T-cell (primary cell): ENCODE measurements at places on chromosomes 2 and 18. TPM values are rescaled to one million over a fixed set of nuclear protein-coding genes. Genes with fewer than 3 reads are reported as not detected.

GRCh38 chr18:74370115-74370514 lies 54.5 kb downstream of the C18orf63 start:
- DNase-seq, result no peak
- H3K27ac ChIP-seq, result no peak overlapping the region
- H3K4me3 ChIP-seq, result no peak overlapping the region

DNA sequence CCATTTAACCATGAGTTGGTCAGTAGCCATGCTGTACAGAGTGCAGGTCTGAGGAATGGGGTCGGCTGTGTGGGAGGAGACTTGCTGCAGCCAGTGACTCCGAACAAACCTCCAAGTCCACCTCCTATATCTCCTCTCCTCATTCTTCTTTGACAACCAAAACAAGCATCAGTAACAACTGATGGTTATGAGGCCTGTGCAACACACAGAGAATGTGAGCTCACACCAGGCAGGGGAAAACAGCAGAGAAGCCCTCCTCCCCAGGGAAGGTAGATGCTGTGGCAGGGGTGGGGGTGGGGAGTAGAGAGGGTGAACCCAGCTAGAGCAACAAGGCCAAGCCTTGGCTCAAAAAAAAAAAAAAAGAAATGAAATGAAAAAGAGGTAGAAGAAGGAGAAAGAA lies 12.3 kb upstream of the CNGA3 start:
- H3K4me3 ChIP-seq, result no peak overlapping the region
- no peak for DNase-seq
- H3K36me3 ChIP-seq, result no peaks in the 10 kb centered on the region
- no peaks in the 10 kb centered on the region for H3K4me1 ChIP-seq
- no peak overlapping the region for H3K27ac ChIP-seq

- no peak for DNase-seq
- H3K4me1 ChIP-seq, result no peaks in the 10 kb centered on the region
- no peaks in the 10 kb centered on the region for H3K27me3 ChIP-seq
- H3K36me3 ChIP-seq, result peaks cover 3% of the 10 kb centered on the region
- H3K27ac ChIP-seq, result no peak overlapping the region
Measured at GRCh38 chr2:31973665-31974064, 37.1 kb downstream of the MEMO1 start.

- no peak for DNase-seq
- no peak overlapping the region for H3K27ac ChIP-seq
- H3K27me3 ChIP-seq, result no peaks in the 10 kb centered on the region
- H3K4me1 ChIP-seq, result peaks cover 7% of the 10 kb centered on the region
- no peak overlapping the region for H3K4me3 ChIP-seq
Measured at GRCh38 chr2:234414596-234414995, 82.3 kb downstream of the ARL4C start.

DNA sequence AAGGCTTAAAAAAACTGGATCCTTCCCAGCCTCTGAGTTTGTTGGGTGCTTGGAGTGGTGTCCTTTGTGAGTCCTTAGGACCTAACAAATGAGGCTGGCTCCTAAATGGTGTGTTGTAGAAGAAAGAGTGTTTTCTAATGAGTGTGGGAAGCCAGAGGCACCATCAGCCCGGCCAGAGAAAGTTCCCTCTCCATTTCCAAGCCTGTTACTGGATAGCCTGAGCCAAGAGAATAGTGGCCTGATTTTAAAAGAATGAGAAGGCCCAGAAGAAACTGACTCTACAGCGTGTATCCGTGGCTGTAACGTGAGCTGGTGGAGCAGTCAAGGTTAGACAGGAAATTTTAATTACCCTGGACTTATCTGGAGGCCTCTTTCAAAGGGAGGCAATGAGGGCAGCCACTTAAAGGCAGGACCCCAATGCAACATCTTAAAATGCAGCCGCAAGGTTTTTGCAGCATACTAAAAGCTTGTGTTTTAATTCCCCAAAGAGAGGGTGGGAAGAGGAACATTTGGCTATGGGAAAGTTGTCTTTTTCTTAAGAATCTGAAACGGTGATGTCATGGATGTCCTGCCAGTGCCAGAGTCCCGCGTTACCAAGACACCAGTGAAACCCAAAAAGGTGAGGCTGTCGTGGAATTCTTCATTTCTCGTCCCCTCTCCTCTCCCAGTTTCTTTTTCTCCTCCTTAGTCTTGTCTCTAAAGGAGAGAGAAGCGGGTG lies 4.6 kb downstream of the EFHD1 start:
- peaks cover 2% of the 10 kb centered on the region for H3K4me1 ChIP-seq
- H3K27me3 ChIP-seq, result peaks cover 41% of the 10 kb centered on the region
- DNase-seq, result no peak

- H3K27me3 ChIP-seq, result no peaks in the 10 kb centered on the region
- H3K27ac ChIP-seq, result no peak overlapping the region
- H3K4me3 ChIP-seq, result no peak overlapping the region
- no peaks in the 10 kb centered on the region for H3K36me3 ChIP-seq
Measured at GRCh38 chr18:10100941-10101701, 187.3 kb downstream of the VAPA start.

DNA sequence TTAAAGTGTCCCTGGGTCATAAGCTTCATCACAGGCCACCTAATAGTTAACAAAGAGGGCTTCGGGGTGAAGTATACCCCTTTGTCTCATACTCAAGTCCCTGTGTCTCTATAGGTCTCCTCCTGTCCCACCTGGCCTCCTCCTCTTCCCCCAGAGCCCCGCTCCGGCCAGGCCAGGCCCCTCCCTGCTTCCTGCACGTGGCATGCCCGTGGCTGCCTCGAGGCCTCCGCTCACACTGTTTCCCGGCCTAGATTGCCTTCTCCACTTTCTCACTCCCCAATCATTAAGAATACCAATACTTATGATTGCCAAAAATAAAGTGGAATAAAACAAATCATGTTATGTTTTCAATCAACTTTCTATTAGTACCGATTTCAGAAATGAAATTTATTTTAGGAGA lies 18.8 kb downstream of the SMYD1 start:
- H3K36me3 ChIP-seq, result no peaks in the 10 kb centered on the region
- no peaks in the 10 kb centered on the region for H3K27me3 ChIP-seq
- no peak overlapping the region for H3K27ac ChIP-seq
- no peak for DNase-seq

DNA sequence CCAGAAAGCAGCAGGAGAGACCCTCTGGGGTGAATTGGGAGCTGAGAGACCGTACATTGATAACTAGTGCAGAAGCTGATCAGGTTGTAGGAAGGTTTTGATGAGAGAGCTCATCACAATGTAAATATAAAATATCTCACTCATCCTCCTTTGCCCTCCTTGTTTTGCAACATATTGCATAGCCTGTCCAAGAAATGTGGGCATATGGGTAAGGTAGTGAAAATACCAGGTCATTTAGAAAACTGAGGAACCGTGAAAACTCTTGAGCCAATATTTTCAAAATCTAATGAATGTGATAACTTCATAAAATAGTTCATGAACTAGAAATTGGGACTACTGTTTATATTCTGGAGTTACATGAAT lies 31.4 kb downstream of the C18orf54 start:
- H3K27ac ChIP-seq, result no peak overlapping the region
- peaks cover 7% of the 10 kb centered on the region for H3K27me3 ChIP-seq
- no peak for DNase-seq
- H3K36me3 ChIP-seq, result no peaks in the 10 kb centered on the region

- H3K4me1 ChIP-seq, result no peaks in the 10 kb centered on the region
- H3K4me3 ChIP-seq, result peak within 1 kb of the TSS; percentile 44
- H3K27me3 ChIP-seq, result no peaks in the 10 kb centered on the region
- no peaks in the 10 kb centered on the region for H3K36me3 ChIP-seq
Measured at GRCh38 chr18:26133652-26134051, at the start of gene PSMA8. TSS of gene PSMA8 (plus strand) at chr18:26133869. CDS start at chr18:26133966, 97 bp downstream.

- no peaks in the 10 kb centered on the region for H3K4me1 ChIP-seq
- no peaks in the 10 kb centered on the region for H3K27me3 ChIP-seq
- H3K27ac ChIP-seq, result no peak overlapping the region
- H3K4me3 ChIP-seq, result no peak overlapping the region
- H3K36me3 ChIP-seq, result no peaks in the 10 kb centered on the region
Measured at GRCh38 chr18:77702686-77703085, 453.0 kb downstream of the GALR1 start.

DNA sequence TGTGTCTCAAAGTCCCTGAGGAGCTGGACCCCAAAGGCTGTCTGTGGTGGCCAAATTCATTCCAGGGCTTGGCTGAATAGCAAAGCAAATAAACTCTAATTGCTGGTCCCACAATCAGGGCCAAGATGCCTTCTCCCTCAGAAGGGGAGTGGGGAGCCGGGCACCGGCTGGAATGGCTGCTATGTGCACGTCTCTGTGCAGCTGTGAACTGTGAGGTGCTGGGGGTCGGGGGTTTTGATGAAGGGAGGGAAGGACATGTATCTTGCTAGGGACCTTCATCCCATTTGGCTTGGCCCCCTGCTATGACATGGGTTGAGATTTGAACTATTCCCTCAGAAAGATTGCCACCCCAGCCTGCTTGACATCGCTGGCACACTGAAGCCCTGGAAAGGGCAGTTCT lies 60.4 kb downstream of the CIB4 start:
- H3K27ac ChIP-seq, result no peak overlapping the region
- H3K4me3 ChIP-seq, result no peak overlapping the region
- no peak for DNase-seq
- peaks cover 3% of the 10 kb centered on the region for H3K4me1 ChIP-seq
- H3K27me3 ChIP-seq, result peaks cover 89% of the 10 kb centered on the region

DNA sequence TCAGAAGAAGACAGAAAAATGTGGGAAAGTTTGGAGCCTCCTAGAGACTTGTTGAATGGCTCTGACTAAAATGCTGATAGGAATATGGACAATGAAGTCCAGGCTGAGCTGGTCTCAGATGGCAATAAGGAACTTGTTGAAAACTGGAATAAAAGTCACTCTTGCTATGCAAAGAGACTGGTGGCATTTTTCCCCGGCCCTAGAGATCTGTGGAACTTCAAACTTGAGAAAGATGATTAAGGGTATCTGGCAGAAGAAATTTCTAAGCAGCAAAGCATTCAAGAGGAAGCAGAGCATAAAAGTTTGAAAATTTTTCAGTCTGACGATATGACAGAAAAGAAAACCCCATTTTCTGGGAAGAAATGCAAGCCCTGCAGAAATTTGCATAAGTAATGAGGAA lies 159.3 kb downstream of the MREG start:
- H3K4me3 ChIP-seq, result no peak overlapping the region
- no peaks in the 10 kb centered on the region for H3K4me1 ChIP-seq
- no peak for DNase-seq
- H3K27ac ChIP-seq, result no peak overlapping the region
- no peaks in the 10 kb centered on the region for H3K27me3 ChIP-seq
- H3K36me3 ChIP-seq, result no peaks in the 10 kb centered on the region

- H3K27me3 ChIP-seq, result no peaks in the 10 kb centered on the region
- no peak for DNase-seq
- H3K36me3 ChIP-seq, result no peaks in the 10 kb centered on the region
- no peak overlapping the region for H3K4me3 ChIP-seq
- H3K27ac ChIP-seq, result no peak overlapping the region
Measured at GRCh38 chr2:178109813-178110212, 2.4 kb upstream of the RBM45 start.

DNA sequence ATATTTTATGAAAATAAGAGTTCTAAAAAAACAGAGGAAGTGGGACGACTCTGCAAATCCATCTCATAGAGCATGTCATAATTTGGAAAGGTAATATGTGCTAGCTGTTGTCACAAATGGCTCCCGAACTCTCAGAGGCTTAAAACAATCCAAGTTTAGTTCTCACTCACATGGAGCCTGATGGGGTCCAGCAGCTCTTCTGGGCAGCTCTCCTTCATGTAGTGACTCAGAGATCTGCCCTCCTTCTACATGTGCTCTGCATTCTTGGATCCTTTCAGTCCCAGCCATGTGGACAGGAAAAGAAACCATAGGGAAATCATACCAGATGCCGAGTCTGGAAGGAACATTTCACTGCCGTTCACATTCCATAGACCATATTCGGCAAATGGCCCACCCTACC lies 180.1 kb upstream of the APCDD1 start:
- no peaks in the 10 kb centered on the region for H3K27me3 ChIP-seq
- no peak overlapping the region for H3K27ac ChIP-seq
- no peaks in the 10 kb centered on the region for H3K36me3 ChIP-seq
- H3K4me1 ChIP-seq, result peaks cover 2% of the 10 kb centered on the region
- no peak for DNase-seq

GRCh38 chr2:219246559-219246958 lies 1.3 kb downstream of the STK16 start:
- DNase-seq, result no peak
- peaks cover 35% of the 10 kb centered on the region for H3K36me3 ChIP-seq
- H3K27me3 ChIP-seq, result no peaks in the 10 kb centered on the region
- H3K4me3 ChIP-seq, result no peak overlapping the region

GRCh38 chr2:104854498-104855220 lies 744 bp downstream of the POU3F3 start:
- no peaks in the 10 kb centered on the region for H3K36me3 ChIP-seq
- H3K4me1 ChIP-seq, result peaks cover 22% of the 10 kb centered on the region
- no peak overlapping the region for H3K27ac ChIP-seq

- peaks cover 2% of the 10 kb centered on the region for H3K4me1 ChIP-seq
- DNase-seq, result peak; percentile 41
Measured at GRCh38 chr2:113390124-113390849, 47.2 kb upstream of the ZNG1B start.

GRCh38 chr2:73105511-73105971 lies 7.2 kb downstream of the RAB11FIP5 start:
- H3K36me3 ChIP-seq, result no peaks in the 10 kb centered on the region
- H3K27ac ChIP-seq, result no peak overlapping the region
- no peak overlapping the region for H3K4me3 ChIP-seq
- H3K27me3 ChIP-seq, result no peaks in the 10 kb centered on the region

GRCh38 chr2:238695538-238695937 lies 152.3 kb upstream of the TWIST2 start:
- H3K36me3 ChIP-seq, result no peaks in the 10 kb centered on the region
- DNase-seq, result no peak
- no peak overlapping the region for H3K4me3 ChIP-seq
- H3K27me3 ChIP-seq, result no peaks in the 10 kb centered on the region

GRCh38 chr2:13005048-13005447 lies 288.3 kb downstream of the TRIB2 start:
- H3K27ac ChIP-seq, result no peak overlapping the region
- no peaks in the 10 kb centered on the region for H3K27me3 ChIP-seq
- no peaks in the 10 kb centered on the region for H3K36me3 ChIP-seq
- no peak overlapping the region for H3K4me3 ChIP-seq
- DNase-seq, result no peak
- peaks cover 4% of the 10 kb centered on the region for H3K4me1 ChIP-seq

DNA sequence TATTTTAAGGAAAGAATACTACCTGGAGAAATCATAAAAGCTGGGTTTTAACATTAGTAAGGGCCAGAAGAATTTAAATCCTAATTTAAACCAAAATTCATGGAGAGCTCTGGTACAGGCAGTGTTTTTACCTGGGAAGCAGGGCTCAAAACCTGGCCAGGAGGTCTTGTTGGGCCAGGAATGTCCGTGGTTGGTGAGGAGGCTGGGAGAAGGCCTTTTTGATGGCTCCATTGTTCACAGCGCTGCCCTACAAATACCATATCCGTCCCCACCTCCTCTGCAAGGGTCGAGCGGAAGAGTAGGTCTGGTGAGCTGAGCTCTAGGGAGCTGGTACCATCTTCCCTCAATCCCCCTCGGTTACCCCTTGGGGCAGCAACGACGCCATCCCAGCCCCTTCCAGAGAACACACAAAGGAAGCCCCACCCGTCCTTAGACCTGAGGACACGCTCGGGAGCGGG lies 10.9 kb upstream of the HOXD1 start:
- H3K27me3 ChIP-seq, result peaks cover 51% of the 10 kb centered on the region
- DNase-seq, result no peak
- H3K4me3 ChIP-seq, result peak overlapping the region; percentile 20
- no peaks in the 10 kb centered on the region for H3K36me3 ChIP-seq
- peaks cover 19% of the 10 kb centered on the region for H3K4me1 ChIP-seq
- no peak overlapping the region for H3K27ac ChIP-seq

SERPINB4 gene
- not detected for total RNA-seq

UGT1A5 gene
- total RNA-seq, result not detected

NMUR1 gene
- 1.1 TPM for total RNA-seq

KCNF1 gene
- not detected for total RNA-seq

MSGN1 gene
- not detected for total RNA-seq

MREG gene
- total RNA-seq, result 6.3 TPM

FOXI3 gene
- not detected for total RNA-seq

LAPTM4A gene
- 38.8 TPM for total RNA-seq

LONRF2 gene
- not detected for total RNA-seq

CD207 gene
- total RNA-seq, result not detected
